GM12878 (cell line): ENCODE measurements at places on chromosomes 7 and 10. TPM values are rescaled to one million over a fixed set of nuclear protein-coding genes. Genes with fewer than 3 reads are reported as not detected.

DNA sequence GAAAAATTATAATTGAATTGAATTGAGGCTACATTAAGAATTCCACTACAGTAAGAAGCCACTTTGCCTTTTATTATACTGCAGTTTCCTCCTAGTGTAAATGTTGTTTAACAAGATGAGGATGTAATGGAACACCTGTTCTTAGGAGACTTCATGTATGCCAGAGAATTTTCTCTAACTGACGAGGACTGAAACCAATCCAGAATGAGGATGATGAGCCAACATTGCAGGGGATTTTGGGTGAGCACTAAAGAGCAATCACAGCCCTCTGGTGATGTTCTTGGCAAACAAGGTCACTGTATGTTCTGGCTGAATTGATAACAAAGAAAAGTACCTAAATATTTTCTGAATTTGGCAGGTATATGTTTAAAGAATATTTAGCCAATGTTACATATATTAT is 60.9 kb downstream of the RELN start:
- no peak for DNase-seq

DNA sequence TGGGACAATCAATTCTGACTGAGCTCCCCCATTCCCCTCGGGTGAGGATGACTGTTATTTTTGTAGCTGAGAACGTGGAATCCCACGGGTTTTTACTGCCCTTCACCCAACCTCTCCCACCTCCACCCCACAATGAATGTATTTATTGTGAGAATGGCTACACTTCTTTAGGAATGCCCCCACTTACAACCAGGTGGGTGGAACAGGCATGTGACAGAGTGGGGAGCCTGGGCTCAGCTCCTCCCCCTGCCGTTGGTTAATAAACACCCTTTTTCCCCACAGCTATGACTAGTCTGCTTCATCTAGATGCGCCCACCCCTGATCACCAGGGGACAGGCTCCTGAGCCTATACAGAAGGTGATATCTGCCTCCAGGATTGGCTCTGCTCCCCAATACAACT is 2.0 kb downstream of the MRPL43 start:
- DNase-seq = no peak

- DNase-seq = no peak
These were observed 80.5 kb upstream of the RNF32 start for GRCh38 chr7:156560075-156560474.

DNA sequence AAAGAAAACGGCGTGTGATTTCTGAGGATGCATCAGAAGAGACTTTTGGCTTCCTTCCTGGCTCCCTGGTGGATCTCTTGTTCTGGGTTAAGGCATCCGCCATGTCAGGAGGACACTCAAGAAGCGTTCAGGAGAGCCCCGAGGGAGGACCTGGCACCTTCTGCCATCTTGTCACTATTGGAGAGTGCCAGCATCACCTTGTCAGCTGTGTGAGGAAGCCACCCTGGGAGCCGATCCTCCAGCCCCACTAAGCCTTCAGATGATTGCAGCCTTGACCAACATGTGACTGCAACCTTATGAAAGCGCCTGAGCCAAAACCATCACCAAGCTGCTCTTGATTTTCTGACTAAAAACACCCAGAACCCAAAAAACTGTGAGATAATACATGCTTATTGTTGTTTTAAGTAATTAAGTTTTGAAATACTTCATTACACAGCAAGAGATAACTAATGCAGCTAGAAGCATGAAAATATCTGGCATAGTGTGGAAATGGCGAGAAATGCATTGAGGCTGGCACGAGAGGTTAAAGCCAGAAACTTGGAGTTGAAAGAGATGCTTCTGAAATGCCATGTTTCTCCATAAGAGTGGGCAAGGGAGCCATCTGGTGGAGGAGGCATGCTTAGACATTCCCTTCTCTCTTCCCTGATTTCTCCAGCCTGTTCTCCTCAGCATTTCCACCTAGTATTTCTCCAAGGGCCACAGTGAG is 5.4 kb upstream of the ZFYVE27 start:
- DNase-seq = no peak

- no peak for DNase-seq
These were observed 148.5 kb downstream of the UBE2H start for GRCh38 chr7:129804111-129804889.

Gene FZD8
- not detected in 2 replicates for polyA plus RNA-seq

GRCh38 chr7:72152161-72153131 is 259.7 kb downstream of the CALN1 start:
- no peak for DNase-seq

GRCh38 chr7:51077316-51077986 is 239.2 kb downstream of the COBL start:
- DNase-seq = no peak

Gene MLXIPL
- polyA plus RNA-seq = not detected in 2 replicates

DNA sequence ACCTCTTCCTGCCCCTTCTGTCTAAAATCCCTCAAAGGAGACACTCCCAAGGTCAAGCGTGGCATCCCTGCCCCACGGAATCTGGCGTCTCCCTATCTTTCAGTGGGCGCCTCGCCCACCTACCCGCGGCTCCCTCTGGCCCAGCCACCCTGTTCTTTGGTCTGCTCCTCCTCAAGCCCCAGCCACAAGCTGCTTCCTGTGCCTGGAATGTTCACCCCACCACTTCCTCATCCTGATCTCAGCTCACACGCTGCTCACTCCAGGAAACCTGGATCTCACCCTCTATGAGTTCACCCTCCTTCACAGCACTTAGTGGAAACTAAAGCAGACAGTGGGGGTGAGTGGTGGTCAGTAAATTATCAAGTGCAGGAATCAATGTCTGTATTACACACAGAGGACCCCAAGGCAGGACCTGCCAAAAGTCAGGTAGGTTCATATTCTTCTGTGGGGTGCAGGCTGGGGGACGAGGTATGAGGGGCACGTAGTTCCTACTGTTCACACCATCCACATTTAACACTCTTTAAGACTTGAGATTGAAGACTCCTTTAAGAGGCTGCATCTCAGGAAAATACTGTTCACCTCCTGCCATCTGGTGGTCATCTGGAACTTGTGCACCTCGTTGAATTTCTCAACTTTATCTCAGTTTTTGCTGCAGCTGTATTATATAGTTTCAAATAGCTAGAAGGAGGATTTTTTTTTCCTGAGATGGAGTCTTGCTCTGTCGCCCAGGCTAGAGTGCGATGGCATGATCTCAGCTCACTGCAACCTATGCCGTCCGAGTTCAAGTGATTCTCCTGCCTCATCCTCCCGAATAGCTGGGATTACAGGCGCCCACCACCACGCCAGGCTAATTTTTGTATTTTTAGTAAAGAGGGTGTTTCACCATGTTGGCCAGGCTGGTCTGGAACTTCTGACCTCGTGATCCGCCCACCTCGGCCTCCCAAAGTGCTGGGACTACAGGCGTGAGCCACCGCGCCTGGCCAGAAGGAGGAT is 166.6 kb downstream of the ARHGAP21 start:
- DNase-seq = no peak

DNA sequence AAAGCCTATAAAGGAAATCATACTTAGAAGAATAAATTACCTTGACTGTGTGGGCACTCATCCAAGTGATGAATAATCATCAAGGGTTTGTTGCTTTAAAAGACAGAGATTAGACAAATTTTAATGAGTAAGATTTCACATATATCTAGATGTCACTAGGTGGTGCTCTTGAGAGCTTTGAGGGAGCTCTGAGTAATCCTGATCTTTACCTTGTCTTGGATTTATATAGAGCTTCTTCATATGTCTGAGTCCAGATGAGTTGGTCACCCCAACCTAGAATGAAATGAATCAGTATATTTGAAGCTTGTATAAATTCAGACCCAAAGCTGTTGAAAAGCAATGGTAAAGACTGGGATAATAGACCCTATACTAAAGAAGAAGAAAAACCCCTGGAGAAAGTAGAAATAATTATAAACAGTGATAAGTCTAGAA is 3.7 kb downstream of the AGR2 start:
- no peak for DNase-seq

GRCh38 chr7:132469264-132469663 is 107.0 kb downstream of the PLXNA4 start:
- no peak for DNase-seq

DNA sequence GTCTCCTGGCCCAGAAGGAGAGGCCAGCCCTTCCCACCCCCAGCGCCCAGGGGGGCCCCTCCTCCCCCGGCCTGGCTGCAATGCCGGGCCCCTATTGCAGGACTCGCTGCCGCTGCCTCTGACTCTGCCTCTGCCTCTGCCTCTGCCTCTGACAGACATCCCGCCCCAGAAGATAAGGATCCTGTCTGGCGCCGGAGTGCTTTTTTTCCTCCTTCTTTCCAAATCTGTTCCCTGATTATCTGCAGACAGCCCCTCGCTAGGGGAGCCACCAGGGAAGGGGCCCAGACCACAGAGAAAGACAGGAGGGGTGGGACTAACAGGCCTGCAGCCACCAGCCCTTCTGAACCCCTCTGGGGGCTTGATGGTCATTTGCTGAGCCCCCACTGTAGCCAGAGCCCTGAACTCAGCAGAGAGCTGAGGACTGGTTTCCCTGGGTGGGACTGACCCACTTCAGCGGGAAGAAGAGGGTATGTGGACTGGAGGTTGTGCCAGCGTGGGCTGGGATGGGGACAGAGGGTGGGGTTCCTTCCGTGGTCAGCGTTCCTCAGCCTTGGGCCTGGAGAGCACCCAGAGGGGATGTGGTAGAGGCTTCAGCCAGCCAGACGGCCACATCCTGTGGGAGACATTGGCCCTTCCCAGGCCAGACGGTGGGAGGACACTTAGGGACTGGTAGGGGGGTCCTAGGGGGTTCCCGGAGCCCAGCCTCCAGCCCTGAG is 22.8 kb downstream of the UNC5B start:
- DNase-seq = no peak

- DNase-seq = no peak
These were observed 429.6 kb downstream of the ADRA2A start for GRCh38 chr10:111506266-111507034.

GRCh38 chr7:83271212-83272099 is 108.8 kb upstream of the PCLO start:
- no peak for DNase-seq

Gene PTF1A
- polyA plus RNA-seq = not detected in 2 replicates

DNA sequence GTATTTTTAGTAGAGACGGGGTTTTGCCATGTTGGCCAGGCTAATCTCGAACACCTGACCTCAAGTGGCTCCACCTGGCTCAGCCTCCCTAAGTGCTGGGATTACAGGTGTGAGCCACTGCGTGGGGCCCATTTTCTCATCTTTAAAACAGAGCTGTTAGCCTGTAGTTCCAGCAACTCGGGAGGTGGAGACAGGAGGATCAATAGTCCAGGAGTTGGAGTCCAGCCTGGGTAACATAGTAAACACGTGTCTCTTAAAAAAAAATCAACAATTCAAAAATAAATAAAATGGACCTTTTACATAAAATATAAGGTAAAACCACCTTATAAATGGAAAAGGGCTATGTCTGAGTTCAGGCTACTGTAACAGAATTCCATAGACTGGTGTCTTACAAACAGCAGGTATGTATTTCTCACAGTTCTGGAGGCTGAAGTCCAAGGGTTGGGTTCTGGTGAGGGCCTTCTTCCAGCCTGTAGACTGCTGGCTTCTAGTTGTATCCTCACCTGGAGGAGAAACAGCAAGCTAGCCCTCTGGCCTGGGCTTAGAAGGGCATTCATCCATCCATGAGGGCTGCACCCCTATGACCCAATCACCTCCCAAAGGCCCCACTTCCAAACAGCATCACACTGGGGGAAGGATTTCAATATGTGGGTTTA is 7.0 kb upstream of the PVRIG start:
- DNase-seq = no peak

DNA sequence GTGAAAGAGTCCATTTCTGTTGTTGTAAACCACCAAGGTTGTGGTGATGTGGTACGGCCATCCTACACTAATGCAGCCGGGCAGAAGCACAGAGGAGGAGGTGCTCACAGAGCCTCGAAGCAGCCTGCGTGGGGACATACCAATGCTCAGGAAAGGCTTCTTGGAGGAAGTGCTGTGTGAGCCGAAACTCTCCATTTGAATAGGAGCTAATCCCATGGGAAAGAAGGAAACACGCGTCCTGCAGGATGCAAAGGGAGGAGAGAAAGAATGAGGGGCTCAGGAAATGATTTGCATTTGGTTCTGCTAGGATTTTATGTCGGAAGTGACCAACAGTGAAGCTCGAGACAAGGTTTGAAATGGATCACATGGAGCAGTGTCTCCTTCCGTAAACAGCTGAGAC is 477.9 kb upstream of the ANKRD30A start:
- DNase-seq = no peak

- peak; percentile 32 for DNase-seq
These were observed 221.5 kb upstream of the GHITM start for GRCh38 chr10:83917537-83918506.

DNA sequence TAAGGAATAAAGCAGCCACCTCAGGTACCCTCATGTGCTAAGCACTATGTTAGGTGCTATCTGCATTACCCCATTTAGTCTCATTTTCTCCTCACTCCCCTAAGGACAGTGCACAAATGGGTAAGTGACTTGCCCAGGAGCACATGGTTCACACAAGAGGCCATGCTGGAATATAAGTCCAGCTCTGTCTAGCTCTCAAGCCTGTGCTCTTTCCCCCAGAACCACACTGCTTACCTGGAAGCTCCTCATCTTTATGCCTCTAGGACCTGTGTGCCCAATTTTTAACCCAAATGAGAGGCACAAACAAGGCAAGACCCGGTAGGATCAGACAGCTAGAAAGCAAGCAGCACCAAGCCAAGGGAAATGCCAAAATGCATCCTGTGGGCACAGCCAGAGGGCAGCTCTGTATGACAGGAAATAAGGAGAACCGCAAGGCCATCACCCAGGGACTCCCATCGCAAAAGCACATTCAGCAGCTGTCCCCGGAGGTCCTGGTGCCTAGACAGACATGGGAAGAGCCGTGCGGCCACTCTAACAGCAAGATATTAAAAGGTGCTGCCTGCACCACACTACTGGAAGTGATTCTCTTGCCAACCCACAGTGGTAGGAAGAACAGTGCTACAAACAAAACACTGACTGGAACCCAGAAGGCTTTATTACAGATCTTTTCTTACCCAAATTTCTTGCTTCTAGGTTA is 88.1 kb downstream of the GSAP start:
- no peak for DNase-seq
